MG63 (cell line): ENCODE measurements at places on chromosomes 4 and X. TPM values are rescaled to one million over a fixed set of nuclear protein-coding genes. Genes with fewer than 3 reads are reported as not detected.

Gene BLTP1
- 8.2 and 12.9 TPM in 2 replicates for total RNA-seq

Gene ZNF330
- total RNA-seq = 18.5 and 24.0 TPM in 2 replicates

Gene CXorf49B
- not detected in 2 replicates for total RNA-seq

Gene AGTR2
- not detected in 2 replicates for total RNA-seq

Gene MAP7D2
- total RNA-seq = 0.07 and 0.25 TPM in 2 replicates

Gene FGFBP1
- not detected in 2 replicates for total RNA-seq

Gene ZNF595
- 2.5 and 6.6 TPM in 2 replicates for total RNA-seq

Gene NDNF
- not detected in 2 replicates for total RNA-seq

Gene MAGEC1
- total RNA-seq = not detected in 2 replicates

Gene MAGEB1
- total RNA-seq = not detected in 2 replicates

Gene PCDH19
- total RNA-seq = not detected in 2 replicates

Gene MAGEA12
- total RNA-seq = not detected in 2 replicates

Gene SGCB
- 29.4 and 41.6 TPM in 2 replicates for total RNA-seq

Gene GPR119
- total RNA-seq = not detected in 2 replicates

Gene BTK
- 0.59 TPM in 1 of 2 replicates, not detected in the other for total RNA-seq
